K562 (cell line): ENCODE measurements at places on chromosomes 1 and 21.
A peak's percentile ranks its signal among the peaks of the same experiment; 100 is the strongest.

GRCh38 chr1:214447557-214447871 is 103.9 kb downstream of the PTPN14 start:
- no peak for DNase-seq

DNA sequence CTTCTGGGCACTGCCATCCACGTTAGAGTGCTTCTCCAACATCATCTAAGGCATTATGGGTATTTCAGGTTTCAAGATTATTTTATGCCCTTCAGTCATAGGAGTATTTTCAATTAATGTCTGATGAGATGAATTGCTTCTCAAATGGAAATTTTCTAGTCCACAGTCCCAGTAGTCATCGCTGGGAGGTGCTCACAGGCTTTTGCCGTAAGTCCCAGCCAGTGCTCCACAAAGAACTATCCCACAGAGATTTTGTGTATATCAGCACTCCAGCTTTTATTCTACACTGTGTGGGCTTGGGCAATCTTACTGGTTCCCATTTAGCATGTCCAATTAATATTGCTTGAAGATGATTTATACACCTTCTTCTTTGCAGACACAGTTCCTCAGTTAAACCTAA is 61.0 kb downstream of the SMYD2 start:
- no peak for DNase-seq

DNA sequence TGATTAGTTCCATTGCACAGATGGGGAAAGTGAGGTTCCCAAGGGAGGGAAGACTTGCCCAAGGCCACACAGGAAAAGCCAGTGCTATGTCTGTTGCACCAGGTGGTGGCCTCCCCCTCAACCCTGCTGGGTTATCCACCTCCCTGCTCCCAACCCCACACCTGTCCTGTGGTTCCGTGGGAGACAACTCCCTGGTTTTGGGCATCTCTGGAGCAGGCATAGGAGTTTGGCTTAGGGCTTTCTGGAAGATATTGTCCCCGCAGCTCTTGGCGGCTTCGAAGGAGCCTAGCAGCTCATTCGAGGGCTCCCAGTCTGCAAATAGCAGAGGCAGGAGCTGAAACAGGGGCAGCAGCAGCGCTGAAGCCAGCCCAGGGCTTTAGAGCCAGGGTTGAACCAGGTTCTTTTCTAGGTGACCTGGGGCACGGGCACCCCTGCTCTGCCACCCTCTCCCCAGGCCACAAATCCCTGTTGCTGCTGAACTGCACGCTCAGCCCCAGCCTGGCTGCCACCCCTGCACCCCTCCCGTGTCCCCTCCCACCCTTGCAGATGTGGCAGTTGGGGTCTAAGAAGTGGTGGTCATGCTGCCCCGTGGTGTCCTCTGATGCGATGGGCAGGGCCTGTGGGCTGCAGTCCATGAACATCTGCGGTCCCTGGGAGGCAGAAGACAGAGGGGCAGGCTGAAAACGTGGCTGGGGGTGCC is 22.1 kb downstream of the SPOCD1 start:
- DNase-seq, result no peak

- no peak for DNase-seq
Measured at GRCh38 chr1:53585129-53585528, 125.9 kb downstream of the DMRTB1 start.

DNA sequence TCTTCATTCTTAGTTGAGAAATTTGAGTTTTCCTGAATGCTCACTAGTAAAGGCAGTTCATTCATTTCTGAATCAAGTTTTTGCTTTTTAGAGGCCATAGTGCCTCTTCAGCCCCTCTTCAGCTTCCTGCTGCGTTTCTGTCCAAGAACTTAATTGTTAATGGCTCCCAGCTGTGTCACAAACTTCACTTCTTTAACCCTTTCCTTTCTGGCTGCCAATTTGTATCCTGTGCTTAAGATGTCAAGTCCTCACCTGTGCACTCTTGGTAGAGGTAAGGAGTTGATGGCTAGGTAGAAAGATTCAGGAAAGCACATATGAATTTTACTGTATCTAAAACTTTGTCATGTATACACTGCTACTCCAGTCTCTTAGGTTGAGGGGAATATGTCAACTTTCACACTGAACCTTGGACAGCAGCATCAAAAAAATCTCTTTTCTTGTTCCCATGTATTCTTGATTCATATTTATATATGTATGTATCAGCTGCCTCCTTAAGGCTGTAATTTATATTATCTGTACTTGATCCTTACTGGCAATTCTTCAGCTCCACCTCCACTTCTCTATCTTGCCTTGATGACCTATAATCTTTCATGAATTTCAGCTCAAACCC is 612.8 kb downstream of the LMO4 start:
- no peak for DNase-seq

GRCh38 chr1:229138058-229138457 is 132.9 kb upstream of the RAB4A start:
- no peak for DNase-seq

DNA sequence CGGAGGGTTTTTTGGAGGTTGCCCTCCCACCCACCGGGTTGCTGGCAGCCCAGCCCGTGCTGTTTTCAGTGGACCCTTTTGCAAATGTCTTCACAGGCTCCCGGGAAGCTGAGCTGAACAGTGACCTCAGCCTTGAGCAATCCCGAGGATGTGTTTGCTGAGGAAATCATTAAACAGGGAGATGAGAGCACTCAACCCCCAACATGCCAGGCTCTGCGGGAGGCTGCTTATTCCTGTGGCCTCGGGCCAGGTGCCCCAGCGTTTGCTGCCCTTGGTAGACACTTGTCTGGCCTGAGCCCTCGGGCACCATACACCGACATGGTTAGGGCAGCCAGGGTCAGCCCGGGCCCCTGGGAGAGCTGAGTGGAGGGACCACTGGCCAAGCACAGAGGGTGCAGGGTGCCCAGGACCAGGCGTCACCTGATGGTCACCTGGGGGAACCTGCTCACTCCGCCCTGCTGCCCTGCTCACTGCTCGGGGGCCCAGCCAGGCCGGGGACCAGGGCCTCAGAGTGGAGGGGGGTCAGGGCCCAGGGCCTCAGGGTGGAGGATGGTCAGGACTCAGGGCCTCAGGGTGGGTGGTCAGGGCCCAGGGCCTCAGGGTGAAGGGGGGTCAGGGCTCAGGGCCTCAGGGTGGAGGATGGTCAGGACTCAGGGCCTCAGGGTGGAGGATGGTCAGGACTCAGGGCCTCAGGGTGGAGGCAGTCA is 42.5 kb upstream of the POFUT2 start:
- DNase-seq, result no peak

DNA sequence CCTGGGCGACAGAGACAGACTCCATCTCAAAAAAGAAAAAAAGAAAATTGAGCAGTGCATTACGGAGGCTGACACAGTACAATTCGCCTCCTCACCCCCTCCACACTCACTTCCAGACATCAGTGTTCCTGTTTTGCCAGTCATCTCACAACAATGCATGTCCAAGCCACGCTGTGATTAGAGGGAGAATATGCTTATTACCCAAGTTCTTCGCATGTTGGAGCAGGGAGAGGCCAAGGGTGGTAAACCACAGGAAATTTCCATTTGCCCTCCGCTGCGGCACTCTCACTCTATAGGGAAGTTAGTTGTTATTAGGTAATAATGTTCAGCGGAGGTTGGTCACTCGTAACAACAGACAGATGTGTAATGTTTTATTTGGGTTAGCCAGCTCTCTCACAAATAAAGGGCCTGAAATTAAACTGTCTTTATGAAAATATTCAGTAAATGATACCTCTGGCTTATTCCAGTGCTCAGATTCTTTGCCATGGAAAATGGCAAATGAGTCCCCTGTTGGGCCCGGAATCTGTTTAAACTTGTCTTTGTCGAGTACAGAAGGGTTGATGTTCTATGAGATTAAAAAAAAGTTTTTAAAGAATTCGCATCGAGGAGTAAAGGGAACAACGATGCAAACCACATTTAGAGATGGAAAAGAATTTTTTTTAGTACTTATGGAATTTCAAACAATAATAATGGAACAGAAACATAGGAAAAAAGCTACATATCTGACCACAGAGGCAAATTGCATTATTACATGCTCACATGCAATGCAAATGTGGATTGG is 33.1 kb downstream of the KCNJ15 start:
- DNase-seq, result no peak

- peak; percentile 94 for DNase-seq
Measured at GRCh38 chr1:207745839-207746767, 5.8 kb upstream of the CD46 start.

DNA sequence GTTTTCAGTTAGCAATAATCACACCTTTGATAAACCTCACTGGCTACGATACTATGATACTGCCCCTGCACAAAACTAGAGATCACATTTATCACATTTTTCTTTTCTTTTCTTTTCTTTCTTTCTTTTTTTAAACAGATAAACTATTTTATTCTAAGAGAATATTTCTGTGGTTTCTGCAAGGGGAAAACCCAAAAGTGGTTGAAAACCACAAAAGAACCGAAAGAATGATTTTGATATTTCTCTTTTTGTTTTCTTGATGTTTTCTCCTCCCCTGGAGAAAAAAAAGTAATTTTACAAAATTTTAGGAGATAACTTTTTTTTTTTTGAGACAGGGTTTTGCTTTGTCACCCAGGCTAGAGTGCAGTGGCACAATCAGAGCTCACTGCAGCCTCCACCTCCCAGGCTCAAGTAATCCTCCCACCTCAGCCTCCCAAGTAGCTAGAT is 18.4 kb upstream of the FRRS1 start:
- no peak for DNase-seq

GRCh38 chr1:6794164-6794563 is 8.9 kb downstream of the CAMTA1 start:
- DNase-seq, result no peak

DNA sequence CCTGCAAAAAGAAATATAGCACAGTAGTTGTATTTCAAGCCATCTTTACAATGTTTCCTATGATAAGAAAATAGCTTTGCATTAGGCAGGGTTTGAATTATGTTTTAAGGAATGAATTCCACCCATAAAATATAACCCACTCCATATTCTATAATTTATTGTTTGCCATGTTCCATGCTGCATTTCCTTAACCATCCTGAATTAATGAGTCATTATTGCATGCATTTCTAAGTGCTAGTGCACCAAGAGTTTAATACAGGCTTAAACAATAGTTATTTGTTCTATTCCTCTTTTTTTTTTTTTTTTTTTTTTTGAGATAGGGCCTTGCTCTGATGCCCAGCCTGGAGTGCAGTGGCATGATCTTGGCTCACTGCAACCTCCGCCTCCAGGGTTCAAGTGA is 45.2 kb downstream of the MIGA1 start:
- no peak for DNase-seq

DNA sequence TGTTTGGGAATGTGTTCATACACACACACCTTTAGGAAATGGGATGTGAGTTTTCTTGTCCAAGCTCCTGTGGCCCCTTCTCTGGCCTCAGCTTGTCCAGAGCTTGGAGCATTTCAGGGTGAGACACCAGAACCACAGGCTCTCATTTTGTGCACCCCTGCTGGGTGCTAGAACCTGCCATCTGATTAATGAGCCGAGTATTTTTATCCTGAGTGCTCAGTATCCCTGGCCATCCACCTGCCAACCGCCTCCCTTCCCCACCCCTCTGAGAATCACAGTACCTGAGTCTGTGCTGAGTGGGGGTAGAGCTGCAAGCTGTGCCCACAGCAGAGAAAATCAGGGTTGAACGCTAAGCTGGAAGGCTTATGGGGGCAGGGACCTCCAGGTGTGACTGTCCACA is 1.4 kb downstream of the CASQ1 start:
- no peak for DNase-seq

DNA sequence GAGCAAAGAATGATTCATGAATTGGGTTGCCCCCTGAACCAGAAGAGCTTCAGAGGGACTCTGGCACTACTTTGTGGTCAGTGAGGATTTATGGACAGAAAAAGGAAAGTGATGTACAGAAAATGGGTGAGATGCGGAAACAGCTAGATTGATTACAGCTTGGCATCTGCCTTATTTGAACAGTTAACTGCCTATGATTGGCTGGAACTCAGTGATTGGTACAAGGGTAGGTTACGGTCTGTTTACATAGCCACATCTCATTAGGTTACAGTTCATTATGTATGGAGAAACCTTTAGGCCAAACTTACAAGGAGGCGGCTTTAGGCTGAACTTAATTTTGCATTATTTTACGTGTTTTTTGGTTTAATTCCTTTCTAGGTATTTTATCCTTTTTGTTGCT is 29.0 kb upstream of the RHOU start:
- no peak for DNase-seq

- no peak for DNase-seq
Measured at GRCh38 chr1:200904772-200905171, 10.1 kb downstream of the INAVA start.

GRCh38 chr21:36188081-36188681 is 31.6 kb downstream of the DOP1B start:
- DNase-seq, result no peak

GRCh38 chr1:30637183-30637980 is 86.0 kb downstream of the MATN1 start:
- no peak for DNase-seq

GRCh38 chr1:85085417-85085816 is 37.1 kb upstream of the MCOLN3 start:
- no peak for DNase-seq

GRCh38 chr1:225430301-225430700 is 2.5 kb upstream of the LBR start:
- no peak for DNase-seq

DNA sequence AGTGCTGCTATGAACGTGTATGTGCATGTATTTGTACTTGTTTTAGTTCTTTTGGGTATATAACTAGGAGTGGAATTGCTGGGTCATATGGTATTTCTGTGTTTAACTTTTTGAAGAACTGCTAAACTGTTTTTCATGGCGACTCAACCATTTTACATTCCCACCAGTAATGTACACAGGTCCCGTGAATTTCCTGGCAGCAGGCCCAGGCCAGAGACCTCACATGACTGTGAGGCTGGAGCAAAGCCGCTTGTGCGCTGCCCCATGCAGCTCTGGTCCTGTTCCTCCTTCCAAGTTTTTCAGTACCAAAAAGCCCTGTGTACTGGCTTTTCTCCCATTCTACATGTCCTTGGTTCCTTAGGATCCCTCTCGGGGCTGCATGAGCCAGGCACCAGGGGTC is 29.6 kb downstream of the ACOT11 start:
- peak; percentile 70 for DNase-seq

DNA sequence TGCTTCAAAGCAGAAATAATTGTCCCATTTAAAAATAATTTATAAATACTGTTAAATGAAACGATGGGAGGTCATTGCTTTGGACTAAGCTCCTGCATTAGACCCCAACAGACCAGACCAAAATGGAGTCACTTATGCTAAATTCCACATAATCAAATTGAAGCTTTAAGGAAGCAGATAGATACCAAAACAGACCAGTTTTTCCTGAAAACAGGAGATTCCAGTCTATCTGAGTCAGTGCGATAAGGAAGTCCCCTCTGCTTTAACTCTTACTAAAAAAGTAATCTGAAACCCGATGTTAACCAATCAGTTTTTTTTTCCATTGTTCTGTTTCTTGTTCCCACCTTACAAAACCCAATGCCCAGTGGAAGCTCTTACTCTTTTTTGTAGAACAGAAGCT is 16.2 kb upstream of the DNASE2B start:
- DNase-seq, result no peak

GRCh38 chr1:161159913-161160243 is 578 bp downstream of the USP21 start:
- no peak for DNase-seq
